ENCODE measurements at places on chromosomes 16 and 17.
A peak's percentile ranks its signal among the peaks of the same experiment; 100 is the strongest.

DNA sequence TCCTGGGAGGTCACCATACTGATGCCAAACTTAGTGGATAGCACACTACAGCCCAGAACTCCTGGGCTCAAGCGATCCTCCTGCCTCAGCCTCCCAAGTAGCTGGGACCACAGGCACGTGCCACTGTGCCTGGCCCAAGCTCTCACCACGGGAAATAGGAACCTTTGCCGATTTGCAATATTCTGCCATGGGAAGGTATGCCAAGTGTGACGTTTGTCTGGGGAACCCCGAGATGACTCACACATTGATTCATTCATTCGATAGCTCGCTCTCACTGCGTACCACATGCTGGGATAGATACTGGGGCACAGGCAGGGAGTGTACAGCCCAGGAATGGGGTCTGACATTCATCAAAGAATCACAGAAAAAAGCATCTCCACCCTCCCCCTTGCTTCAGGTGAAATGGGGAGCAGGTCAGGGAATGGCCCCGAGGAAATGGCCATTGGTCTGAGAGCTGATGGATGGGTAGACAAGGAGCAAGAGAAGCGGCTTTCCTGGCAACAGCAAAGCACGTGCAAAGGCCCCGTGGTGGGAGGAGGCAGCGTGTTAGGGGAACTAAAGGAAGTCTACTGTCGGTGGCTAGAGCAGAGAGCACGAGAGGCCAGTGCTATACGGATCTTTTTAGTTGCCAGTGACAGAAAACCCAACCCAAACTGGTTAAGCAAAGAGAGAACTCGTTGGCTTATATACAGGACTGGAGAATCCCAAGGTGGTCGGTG, 44.1 kb downstream of the DNAH17 start:
- DNase-seq, result no peak

- DNase-seq, result no peak
Measured at GRCh38 chr17:71003736-71004135, 834.4 kb downstream of the KCNJ2 start.

GRCh38 chr16:11964761-11965551, at the start of gene TNFRSF17:
TSS of gene TNFRSF17 (plus strand) at chr16:11965210. CDS start at chr16:11965325, 115 bp downstream.
- no peak for DNase-seq

DNA sequence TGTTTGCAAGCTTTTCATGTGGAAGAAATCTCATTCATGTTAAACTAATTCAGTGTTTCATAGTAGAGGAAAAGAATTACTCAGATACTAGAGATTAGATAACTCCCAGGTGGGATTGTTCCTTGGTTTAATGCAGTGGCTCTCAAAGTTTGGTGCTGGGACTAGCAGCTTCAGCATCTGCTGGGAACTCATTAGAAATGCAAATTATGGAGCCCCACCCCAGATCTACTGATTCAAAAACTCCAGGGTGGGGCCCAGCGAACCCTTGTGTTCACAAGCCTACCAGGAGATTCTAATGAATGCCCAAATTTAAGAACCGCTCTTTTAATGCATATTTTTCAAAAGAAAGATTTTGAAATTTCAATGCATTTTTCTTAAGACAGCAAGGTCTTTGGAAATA, 253.4 kb upstream of the CNTNAP4 start:
- DNase-seq, result no peak

DNA sequence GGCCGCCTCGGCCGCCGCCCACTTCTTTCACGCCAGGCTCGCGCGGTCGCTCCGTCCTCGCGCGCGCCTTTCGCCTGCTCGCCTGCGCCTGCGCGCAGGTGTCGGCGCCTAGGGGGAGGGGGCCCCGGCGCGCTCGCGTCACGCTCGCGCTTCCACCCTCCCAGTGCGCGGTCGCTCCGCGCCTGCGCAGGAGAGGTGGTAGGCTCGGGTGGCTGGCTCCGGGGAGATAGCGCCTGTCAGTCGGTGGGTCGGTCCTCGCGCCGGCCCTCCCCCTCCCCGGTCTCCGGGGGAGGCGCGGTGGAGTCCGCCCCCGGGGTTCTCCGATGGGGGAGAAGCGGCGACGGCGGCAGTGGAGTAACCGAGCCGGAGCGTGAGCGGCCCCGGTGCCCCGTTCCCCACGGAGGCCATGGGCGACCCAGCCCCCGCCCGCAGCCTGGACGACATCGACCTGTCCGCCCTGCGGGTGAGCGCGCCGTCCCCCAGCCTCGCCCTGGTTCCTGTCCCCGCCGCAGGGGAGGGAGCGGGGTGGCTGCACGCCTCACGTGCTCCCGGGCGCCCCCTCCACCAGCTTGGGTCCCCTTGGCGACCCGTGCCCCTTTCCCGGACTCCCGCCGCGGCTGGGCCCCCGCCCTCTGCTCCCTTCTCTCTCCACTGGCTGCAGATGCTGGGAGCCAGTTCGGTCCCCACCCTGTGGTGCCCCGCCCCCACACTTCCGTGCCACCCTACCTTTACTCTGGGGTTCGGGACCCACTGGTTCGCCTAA, at the start of gene MINK1:
TSS of gene MINK1 (plus strand) at position 163 of the 763 bp plus-strand sequence. CDS start at position 407, 244 bp downstream.
- peak; percentile 63 for DNase-seq

DNA sequence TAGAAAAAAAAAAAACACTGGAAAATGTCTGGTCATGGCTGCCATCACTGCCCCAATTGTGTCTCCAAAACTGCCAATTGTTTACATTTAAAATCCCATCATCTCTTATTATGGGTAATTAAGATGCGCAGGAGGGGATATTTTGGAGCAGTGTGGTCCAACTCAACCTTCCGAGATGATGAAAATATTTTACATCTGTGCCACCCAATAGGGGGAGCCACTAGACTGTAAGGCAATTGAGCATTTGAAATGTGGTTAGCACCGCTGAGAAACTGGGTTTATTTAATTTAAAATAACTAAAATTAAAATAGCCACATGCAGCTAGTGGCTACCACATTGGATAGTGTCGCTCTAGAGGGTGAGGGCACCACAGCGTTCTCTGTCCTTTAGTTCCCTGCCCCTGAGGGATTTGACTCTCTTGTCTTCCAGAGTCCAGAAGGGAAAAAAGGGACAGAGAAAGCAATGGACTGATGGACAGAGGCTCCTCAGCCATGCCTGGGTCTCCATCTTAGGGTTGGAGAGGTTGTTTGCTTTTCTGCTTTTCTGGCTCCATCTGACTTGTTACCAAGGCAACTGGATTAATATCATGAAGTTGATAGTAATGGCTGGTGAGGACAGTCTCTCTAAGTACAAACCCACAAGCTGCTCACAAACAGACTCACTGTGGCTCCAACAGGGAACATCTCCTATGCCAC, 3.5 kb downstream of the MPO start:
- no peak for DNase-seq

DNA sequence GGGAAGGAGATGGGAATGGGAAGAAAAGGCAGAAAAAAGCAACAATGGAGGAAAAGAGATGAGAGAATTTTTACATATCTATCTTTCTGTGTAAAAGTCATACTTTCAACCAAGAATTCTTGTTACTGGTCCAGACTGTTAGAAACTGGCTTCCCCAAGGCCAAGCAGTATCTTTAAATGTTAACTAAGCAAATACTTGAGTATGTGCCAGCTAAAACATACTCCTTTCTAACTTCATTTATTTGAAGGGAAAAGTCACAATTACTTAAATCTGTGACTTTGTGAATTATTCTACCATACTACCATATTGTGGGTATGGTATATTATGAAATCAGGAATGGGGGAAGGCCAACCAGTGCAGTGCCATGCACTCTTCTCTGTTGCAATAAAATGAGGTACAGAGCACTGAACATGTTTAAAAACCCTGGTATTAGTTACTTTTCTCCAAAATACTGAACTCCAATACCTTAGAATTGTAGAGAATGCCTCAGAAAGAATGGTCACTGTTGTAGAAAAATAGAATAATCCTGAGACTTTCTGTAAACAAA, 92.3 kb upstream of the C17orf78 start:
- no peak for DNase-seq

DNA sequence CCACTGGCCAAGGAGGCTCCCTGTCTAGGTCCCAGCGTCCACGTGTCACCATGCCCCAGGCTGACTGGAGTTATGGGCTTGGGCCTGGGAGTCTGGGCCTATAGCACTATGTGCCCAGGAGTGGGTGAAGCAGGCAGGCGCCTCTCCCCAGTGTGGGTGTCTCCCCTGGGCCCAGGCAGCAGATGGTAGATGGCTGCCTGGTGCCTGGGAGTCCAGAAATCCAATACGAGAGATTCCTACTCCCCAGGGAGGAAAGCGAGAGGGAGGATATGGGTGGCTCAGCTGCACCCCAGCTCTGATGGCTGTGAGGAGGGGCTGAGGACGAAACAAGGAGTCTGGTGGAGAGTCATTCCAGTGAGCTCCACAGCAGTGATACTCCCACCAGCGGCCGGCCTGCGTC, 5.0 kb downstream of the KCNH6 start:
- no peak for DNase-seq

DNA sequence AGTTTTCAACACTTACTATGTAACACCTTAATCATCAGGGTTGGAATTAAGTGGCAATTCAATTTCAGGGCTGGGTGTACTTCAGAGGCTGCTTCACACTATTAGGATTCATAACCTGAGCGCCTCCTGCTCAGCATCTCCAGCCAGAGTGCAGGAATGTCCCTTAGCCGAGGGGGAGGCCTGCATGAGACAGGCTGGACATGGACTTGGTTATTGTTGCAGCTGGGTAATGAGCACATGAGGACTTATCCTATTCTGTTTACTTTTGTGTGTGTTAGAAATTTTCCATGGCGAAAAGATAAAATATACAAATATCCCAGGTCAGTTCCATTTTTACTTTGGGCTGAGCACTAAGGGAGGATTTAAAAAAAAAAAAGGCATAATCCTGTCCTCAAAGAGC, 10.4 kb downstream of the PMM2 start:
- no peak for DNase-seq

DNA sequence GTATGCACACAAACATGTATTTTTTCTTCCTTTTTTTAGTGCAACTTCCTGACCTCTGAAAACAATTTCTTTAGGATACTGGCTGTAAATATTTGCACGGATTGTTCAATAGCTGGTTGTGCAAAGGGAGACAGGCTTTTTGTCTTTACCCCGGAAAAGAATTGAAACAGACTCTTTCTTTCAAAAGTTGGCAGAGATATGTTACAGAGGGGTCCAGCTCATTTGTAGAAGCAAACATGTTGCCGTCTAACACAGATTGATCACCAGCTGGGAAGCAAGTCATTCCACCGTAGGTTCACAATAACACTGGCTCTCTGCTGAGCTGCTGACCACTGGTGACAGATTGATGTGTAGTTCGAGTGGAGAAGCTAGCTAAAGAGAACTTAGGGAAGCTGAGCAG, 130.9 kb downstream of the STX8 start:
- no peak for DNase-seq

DNA sequence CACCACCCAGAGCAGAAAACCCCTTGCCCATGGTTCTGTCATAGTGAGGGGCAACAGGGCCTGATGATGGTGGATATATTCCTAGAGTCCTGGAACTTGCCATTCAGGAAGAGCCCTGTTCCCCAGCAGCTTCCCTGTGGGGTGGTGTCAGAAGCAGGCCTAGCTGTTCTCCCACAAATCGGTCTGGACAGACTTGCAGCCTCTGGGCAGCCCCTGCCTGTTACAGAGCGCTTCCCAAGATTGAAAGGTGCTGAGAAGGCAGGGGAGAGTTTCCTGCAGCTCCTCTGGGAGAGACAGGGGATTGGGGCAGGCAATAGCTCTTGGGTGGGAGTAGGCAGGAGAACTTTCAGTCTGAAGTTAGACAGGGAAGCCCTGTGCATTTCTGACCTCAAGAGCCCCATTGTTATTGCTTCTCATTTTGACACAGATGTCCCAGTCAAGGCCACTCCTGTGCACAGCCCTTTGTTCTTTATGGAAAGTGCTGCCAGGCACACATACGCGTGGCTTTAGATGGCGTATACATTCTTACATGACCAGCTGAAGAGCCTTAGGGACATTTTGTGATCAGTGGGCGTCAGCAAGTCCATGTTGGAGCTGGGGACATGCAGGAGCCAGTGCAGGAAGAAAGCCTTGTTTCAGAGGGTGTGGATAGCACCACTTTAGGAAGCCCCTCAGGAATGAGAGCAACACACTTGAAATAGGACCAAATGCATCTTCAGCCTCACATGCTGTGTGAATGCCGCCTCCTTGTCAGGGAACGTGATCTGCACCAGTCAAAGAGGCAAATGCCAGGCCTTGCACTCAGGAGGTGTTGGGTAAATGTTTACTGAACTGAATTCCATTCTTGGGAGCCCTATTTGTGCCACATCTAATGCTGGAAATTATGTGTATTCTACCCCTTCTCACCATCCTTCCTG, 67.5 kb downstream of the GNAO1 start:
- DNase-seq, result no peak

- peak; percentile 88 for DNase-seq
Measured at GRCh38 chr17:38559051-38559879, 46.5 kb downstream of the SRCIN1 start.

DNA sequence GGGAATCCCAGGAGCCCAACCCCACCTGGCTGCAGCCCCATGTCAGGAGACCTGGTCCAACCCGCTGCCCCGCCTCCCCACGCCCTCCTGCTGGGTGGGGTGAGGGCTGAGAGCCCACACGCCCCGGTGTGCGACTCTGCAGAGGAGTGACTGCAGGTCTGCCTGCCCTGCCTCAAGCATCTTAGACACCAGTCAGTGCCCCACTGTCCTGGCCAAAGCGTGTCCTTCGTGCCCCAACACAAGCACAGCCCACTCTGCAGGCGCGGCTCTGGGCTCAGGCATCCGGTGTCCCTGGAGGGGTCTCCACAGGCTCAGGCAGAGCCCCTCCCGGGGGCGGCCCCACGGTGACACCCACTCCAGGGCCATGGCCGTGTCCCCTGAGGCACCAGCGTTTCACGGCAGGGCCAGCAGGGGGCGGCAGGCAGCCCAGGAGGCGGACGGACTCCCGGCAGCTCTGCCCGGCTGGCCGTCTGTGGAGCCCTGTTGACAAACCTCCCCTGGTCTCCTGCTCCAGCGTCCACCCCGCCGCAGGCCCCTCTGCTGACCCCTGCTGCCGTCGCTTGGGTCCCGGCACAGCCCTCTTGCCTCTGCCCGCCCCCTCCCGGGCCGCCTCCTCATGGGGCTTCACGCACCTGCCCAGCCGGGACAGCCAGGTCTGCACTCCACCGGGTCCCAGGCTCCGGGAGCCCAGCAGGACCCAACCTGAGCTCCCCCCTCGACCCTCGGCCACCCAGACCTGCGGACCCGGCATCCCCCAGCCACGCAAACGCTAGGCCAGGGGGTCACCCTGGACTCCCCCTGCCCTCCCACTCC, 8.6 kb upstream of the UBE2I start:
- peak; percentile 57 for DNase-seq

GRCh38 chr17:76660656-76661042, 17.1 kb upstream of the ST6GALNAC1 start:
- no peak for DNase-seq

GRCh38 chr16:2857451-2858244, at the start of gene PRSS22:
TSS of gene PRSS22 (minus strand) at chr16:2858170. CDS start at chr16:2858104, 66 bp downstream.
- no peak for DNase-seq

DNA sequence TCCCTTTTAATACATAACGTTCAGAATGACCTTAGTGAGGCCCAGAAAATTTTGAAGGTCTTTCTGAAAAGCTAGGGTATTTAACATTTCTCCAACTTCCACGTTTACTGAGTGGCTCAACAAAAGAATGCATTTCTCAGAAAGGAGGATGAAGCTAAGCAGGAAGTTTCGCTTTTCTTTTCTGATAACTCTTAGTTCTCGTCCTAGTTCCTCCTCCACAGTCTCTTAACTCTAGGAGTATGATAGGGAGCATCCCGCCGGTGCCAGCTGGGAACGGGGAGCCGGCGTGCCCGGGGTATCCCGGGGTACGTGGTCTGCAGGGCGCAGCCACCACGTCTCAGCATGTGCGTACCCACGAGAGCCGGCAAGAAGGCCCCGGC, 363 bp downstream of the KARS1 start:
- no peak for DNase-seq

All from stimulated activated CD4-positive, alpha-beta T cell treated with anti-CD3 and anti-CD28 coated beads, Interleukin-1b, Interleukin-23, amount 100 ng/mL, for 24 hours (primary cell).